Stimulated activated naive CD4-positive, alpha-beta T cell treated with Interleukin-2 at 50 U/mL for 16 hours (primary cell): ENCODE measurements at places on chromosomes 5 and 9.

- DNase-seq: no peak
Measured at GRCh38 chr5:154117050-154117449, 73.5 kb upstream of the GALNT10 start.

- DNase-seq: no peak
Measured at GRCh38 chr5:90287036-90287435, 122.5 kb downstream of the CETN3 start.

DNA sequence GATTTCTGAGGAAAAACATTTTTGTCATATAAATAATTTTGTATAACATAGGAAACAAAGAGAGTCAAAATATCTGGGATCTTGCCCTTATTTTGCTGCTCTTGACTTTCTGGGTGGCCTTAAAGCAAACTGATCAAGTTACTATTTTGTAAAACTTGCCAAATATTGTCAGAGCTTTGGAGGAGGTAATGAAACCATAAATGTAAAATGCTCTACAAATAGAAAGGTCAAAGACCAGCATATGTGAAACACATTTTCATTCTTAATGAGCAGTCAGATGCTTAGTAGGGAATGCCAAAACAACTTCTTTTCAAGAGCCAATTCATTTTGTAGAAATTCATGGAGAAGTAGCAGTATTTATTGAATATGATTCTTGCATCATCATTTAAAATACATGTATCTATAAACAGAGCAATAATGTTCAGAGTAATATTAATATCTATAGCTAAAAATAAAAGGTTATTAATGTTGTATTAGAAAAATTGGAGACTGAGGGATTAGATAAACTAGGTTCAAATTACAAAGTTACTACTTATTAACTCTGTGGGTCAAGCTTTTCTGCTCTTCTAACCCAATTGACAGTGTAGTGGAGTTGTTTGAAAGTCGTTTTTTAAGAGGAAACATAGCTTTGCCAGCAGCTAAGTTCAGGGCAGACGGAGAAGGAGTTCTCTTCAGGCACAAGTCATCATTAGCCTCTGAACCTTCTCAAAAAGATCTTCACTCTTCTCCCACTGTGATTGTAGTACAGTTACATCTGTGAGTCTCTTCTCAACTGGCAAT, 2053.1 kb downstream of the EFNA5 start:
- no peak for DNase-seq

DNA sequence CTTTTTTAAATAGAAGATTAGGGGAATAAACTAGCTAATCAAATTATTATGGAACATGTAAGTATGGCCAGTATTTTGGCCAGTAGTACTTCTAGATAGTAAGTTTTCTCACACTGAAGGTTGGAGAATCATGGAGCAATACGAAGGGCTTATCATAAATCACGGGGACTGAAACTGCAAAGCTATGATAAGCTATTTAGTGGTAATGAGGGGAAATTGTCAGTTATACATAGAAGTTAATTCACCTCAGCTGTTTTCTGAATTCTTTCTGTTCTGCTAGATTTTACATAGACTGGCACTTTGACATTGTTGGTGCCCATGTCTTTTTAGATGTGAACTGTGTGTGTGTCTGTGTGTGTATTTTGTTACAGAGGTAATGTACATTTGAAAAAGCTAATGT, 34.5 kb upstream of the FAM151B start:
- DNase-seq: no peak

DNA sequence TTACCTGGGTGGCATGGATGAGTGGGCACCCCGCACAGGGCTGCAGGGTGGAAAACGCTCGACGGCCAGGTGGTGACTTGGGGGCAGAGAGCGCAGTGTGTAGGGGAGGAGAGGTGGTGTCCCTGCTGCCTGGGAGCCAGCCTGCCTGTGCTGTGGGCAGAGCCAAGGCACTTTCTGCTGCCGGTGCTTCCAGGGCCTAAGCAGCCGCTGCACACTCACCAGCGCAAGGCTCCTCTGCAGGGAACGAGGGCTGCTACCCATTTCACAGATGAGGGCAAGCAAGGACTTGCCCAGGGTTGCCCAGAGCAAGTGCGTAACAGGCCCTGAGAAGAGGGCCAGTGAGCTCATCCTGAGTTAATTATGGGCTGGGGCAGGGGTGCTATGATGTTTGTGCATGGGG, 62.5 kb downstream of the CRB2 start:
- DNase-seq: no peak
